Left renal pelvis (tissue), 4 donors: ENCODE measurements at places on chromosomes 3 and 15. TPM values are rescaled to one million over a fixed set of nuclear protein-coding genes. Genes with fewer than 3 reads are reported as not detected.

Gene SNX33
- polyA plus RNA-seq: 19.7 TPM

Gene TMEM266
- 0.78 TPM for polyA plus RNA-seq

Gene MTHFS
- polyA plus RNA-seq: 40.3 TPM

Gene FGF12
- polyA plus RNA-seq: 4.6 TPM

Gene SLC12A1
- polyA plus RNA-seq: 433 TPM

Gene NCBP2
- 113 TPM for polyA plus RNA-seq

Gene COPG1
- 151 TPM for polyA plus RNA-seq

Gene KNG1
- polyA plus RNA-seq: 8.3 TPM

Gene FAIM
- 27.1 TPM for polyA plus RNA-seq

Gene GOLGA8O
- 1.0 TPM for polyA plus RNA-seq

Gene CHAC1
- 0.93 TPM for polyA plus RNA-seq

Gene ENTPD3
- 3.1 TPM for polyA plus RNA-seq

Gene NUTM1
- polyA plus RNA-seq: 0.08 TPM

Gene CADM2
- 0.72 TPM for polyA plus RNA-seq

Gene TMEM202
- not detected for polyA plus RNA-seq

Gene GBE1
- polyA plus RNA-seq: 33.2 TPM

Gene CAMK2N2
- 0.48 TPM for polyA plus RNA-seq

Gene ADAMTSL3
- polyA plus RNA-seq: 40.2 TPM

Gene GOLGA6L7
- 0.66 TPM for polyA plus RNA-seq

Gene ARPP21
- 1.2 TPM for polyA plus RNA-seq

Gene IL17RD
- polyA plus RNA-seq: 47.5 TPM

Gene SLC6A1
- polyA plus RNA-seq: 0.98 TPM

Gene DPPA4
- polyA plus RNA-seq: 6.7 TPM

Gene DNASE1L3
- polyA plus RNA-seq: 2.5 TPM

Gene RNU5B-1
- polyA plus RNA-seq: not detected

Gene C2CD4A
- 0.46 TPM for polyA plus RNA-seq

Gene TRIM42
- polyA plus RNA-seq: not detected

Gene SEMA3G
- polyA plus RNA-seq: 28.5 TPM

Gene NPAP1
- polyA plus RNA-seq: 0.27 TPM

Gene FSTL1
- 432 TPM for polyA plus RNA-seq

Gene ADAMTS17
- 1.5 TPM for polyA plus RNA-seq

Gene NR1I2
- 1.1 TPM for polyA plus RNA-seq

Gene THRB
- 26.5 TPM for polyA plus RNA-seq

Gene FAM107A
- polyA plus RNA-seq: 3.5 TPM

Gene ATP13A5
- polyA plus RNA-seq: 0.11 TPM

Gene ISL2
- not detected for polyA plus RNA-seq
